Psoas muscle (tissue), 8 donors: ENCODE measurements at places on chromosomes 7 and 10.

DNA sequence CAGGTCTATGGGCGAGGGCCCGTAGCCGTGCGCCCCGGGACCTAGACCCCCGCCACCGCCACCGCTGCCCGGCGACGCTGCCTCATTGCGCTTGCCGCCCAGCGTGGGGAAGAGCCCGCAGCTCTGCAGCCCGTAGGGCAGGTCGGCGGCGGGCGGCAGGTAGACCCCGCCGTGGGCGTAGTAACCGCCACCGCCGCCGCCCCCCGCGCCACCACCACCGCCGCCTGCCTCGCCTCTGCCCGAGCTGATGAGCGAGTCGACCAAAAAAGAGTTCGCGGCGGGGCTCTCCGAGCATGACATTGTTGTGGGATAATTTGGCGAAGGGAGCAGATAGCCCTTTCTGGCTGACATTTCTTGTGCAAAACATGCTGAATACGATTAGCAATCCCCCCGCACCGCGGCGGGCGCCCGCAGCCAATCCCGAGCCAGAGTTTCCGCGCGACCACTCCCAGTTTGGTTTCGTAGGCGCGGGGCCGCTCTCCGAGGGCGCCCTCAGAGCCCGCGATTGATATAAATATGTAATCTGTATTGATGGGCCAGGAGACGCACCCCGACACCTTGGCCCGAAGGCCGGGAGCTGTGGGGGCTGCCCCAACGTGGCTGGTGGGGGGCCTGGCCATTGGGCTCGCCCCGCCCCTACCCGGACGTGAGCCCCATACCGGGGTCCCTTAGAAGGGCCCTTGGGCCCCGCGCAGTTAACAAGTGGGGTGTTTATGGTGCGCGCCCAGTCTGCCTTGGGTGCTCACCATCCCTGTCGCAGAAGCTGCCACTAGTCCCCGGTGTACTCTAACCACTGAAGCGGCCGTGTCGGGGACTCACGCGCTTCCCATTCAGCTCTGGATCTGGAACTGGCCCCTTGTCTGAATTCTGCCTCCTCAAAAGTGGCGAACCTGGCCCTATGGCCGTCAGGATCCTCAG is at the start of gene HOXA10:
TSS of gene HOXA10 (minus strand) at position 365 of the 918 bp plus-strand sequence. CDS start at position 351, 14 bp downstream.
- peak within 1 kb of the TSS; percentile 92 for H3K27ac ChIP-seq
- DNase-seq, result no peak
- H3K4me3 ChIP-seq, result peak within 1 kb of the TSS; percentile 79
- no peaks in the 10 kb centered on the region for H3K36me3 ChIP-seq
- no peaks in the 10 kb centered on the region for H3K27me3 ChIP-seq
- peaks cover 19% of the 10 kb centered on the region for H3K4me1 ChIP-seq

- DNase-seq, result peak; percentile 47
- no peaks in the 10 kb centered on the region for H3K4me1 ChIP-seq
These were observed 4.1 kb upstream of the C10orf120 start for GRCh38 chr10:122703483-122704448.

DNA sequence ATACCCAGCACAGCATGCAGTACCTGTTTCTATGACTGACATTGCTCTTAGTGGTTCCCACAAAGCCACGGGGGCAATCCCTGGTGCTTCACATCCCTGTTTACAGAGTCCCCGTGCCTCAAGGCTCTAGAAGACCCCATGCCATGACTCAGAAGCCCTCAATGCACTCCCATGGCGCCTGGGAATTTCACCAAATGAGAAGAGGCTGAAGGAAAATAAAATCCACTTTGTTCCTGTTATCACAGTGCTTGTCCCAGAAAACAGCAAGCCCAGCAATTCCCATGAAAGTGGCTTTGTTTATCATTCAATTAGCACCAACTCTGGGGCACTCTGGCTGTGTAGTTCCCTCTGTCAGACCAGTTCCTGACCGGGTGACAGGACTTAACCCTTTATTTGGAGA is 268.3 kb downstream of the TNS3 start:
- peaks cover 24% of the 10 kb centered on the region for H3K4me1 ChIP-seq
- no peaks in the 10 kb centered on the region for H3K27me3 ChIP-seq
- no peak overlapping the region for H3K4me3 ChIP-seq
- DNase-seq, result no peak
- no peak overlapping the region for H3K27ac ChIP-seq

DNA sequence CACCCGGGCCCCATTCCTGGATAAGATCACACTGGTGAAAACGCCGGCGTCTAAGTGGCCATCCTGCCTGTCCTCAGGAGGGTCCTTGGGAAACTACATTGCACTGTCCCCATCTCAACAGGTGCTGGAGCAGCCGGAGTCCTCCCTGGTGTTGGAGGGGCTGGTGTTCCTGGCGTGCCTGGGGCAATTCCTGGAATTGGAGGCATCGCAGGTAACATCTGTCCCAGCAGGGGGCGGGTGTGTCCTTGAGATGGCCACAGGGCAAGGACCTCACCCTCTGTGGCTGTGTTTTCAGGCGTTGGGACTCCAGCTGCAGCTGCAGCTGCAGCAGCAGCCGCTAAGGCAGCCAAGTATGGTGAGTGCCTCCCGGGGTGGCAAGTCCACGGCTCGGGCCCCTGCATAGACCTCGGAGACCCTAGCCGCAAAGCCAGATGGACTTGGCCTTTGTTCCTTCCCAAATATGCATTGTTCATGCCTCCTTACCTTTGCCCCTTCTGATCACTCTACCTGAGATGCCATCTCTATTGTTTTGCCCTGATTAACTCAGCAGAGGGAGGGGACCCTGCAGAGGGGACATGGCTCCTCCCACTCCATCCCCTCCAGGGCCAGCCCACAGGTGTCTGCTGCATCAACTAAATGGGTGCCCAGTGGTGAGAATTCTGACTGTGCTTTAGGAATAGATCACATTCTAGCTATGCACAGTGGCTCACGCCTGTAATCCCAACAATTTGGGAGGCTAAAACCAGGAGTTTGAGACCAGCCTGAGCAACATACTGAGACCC is 23.8 kb downstream of the ELN start:
- no peaks in the 10 kb centered on the region for H3K27me3 ChIP-seq
- no peak overlapping the region for H3K27ac ChIP-seq
- H3K36me3 ChIP-seq, result no peaks in the 10 kb centered on the region
- H3K4me3 ChIP-seq, result no peak overlapping the region
- H3K4me1 ChIP-seq, result no peaks in the 10 kb centered on the region

GRCh38 chr10:48331436-48331835 is 25.0 kb downstream of the MAPK8 start:
- no peaks in the 10 kb centered on the region for H3K27me3 ChIP-seq
- H3K27ac ChIP-seq, result no peak overlapping the region
- H3K4me3 ChIP-seq, result no peak overlapping the region
- no peak for DNase-seq
- H3K4me1 ChIP-seq, result peaks cover 4% of the 10 kb centered on the region

- H3K4me3 ChIP-seq, result no peak overlapping the region
- no peaks in the 10 kb centered on the region for H3K4me1 ChIP-seq
- H3K27me3 ChIP-seq, result no peaks in the 10 kb centered on the region
These were observed 23.6 kb upstream of the GATAD1 start for GRCh38 chr7:92423710-92424131.

GRCh38 chr7:41573862-41574261 is 129.0 kb downstream of the INHBA start:
- H3K4me1 ChIP-seq, result no peaks in the 10 kb centered on the region
- no peak overlapping the region for H3K4me3 ChIP-seq
- no peak for DNase-seq

DNA sequence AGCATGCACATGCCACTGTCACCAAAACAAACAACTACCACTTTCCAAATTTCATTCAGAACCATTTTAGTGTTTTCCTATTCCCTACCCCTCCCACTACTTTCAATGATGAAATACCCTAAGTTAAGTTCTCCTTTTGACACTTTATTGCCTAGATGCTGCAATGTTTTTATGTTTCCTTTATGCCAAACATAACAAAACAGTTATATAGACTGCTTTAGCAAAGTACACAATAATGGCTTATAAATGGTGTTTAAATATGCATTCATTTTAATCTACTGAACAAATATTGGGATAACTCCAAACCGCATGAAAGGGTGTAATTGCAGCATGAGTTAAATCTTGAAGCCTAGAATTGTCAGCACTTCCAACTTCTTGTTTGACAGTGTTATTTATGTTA is 69.2 kb downstream of the PHYHIPL start:
- H3K4me1 ChIP-seq, result no peaks in the 10 kb centered on the region
- no peak overlapping the region for H3K27ac ChIP-seq
- H3K36me3 ChIP-seq, result no peaks in the 10 kb centered on the region
- no peak overlapping the region for H3K4me3 ChIP-seq
- no peaks in the 10 kb centered on the region for H3K27me3 ChIP-seq

GRCh38 chr10:8086315-8086714 is 31.8 kb downstream of the GATA3 start:
- H3K4me3 ChIP-seq, result no peak overlapping the region
- no peaks in the 10 kb centered on the region for H3K36me3 ChIP-seq
- no peak for DNase-seq
- no peak overlapping the region for H3K27ac ChIP-seq
- peaks cover 8% of the 10 kb centered on the region for H3K27me3 ChIP-seq
- H3K4me1 ChIP-seq, result no peaks in the 10 kb centered on the region

- no peak for DNase-seq
- no peak overlapping the region for H3K27ac ChIP-seq
- no peaks in the 10 kb centered on the region for H3K27me3 ChIP-seq
- no peaks in the 10 kb centered on the region for H3K36me3 ChIP-seq
- no peak overlapping the region for H3K4me3 ChIP-seq
These were observed 441.9 kb upstream of the GRM3 start for GRCh38 chr7:86201767-86202166.

DNA sequence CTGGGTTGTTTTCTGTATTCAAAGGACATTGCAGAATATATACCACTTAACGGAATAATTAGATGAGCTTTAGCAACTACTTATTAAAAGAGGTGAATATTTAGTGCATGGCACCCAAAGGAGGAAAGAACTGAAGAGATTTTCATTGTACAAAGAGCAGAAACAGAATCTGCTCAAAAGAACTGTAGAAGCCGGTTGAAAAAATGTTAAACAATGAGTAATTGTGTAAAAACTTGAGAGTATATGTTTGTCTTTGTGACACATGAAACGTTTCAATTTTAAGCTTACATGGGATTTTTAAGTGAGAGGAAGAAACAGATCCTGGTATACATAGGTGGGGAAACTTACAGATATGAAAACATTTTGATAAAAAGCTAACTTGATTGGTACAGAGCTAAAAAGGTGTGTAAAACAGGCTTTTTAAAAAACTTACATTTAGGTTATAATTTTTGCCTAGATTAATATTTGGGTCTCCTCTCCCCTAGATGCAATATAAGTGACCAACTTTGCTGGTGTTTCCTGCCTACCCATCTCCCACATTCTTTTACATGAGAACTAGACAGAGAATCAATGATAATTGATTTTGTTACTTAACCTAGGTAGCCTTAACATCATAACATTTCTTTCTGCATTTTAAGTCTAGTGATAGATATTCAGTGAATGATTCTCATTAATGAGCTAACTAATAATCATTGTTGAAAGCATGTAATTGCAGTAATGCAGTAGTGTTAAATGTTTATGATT is 6.8 kb downstream of the ARL5B start:
- no peak overlapping the region for H3K4me3 ChIP-seq
- H3K36me3 ChIP-seq, result peaks cover 37% of the 10 kb centered on the region
- peaks cover 20% of the 10 kb centered on the region for H3K4me1 ChIP-seq
- H3K27me3 ChIP-seq, result no peaks in the 10 kb centered on the region
- no peak overlapping the region for H3K27ac ChIP-seq

- DNase-seq, result peak; percentile 14
- H3K27me3 ChIP-seq, result no peaks in the 10 kb centered on the region
- H3K4me1 ChIP-seq, result no peaks in the 10 kb centered on the region
- H3K36me3 ChIP-seq, result no peaks in the 10 kb centered on the region
- no peak overlapping the region for H3K4me3 ChIP-seq
These were observed 96.8 kb downstream of the TCERG1L start for GRCh38 chr10:131214521-131215244.

DNA sequence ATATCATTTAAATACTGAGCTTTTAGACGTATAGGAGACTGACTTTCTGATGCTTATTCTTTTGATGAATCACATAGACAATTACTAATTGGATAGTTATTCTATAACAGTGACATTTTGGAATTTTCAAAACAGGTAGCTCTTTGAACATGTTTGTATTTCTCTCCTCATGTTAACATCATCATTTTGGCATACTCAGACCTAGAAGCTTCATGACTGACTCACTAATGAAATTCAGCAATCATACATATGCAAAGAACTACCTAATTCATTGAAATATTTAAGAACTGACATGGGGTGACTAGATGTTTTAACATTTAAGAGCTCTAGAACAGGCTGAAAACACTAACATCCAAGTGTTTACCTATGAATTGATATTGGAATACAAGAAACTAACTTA is 192.3 kb downstream of the VTI1A start:
- no peaks in the 10 kb centered on the region for H3K27me3 ChIP-seq
- H3K4me3 ChIP-seq, result no peak overlapping the region
- H3K36me3 ChIP-seq, result no peaks in the 10 kb centered on the region
- DNase-seq, result no peak
